ENCODE measurements at places on chromosomes 4 and X. TPM values are rescaled to one million over a fixed set of nuclear protein-coding genes. Genes with fewer than 3 reads are reported as not detected.

Gene CACNA1F
- not detected for total RNA-seq

Gene NHSL2
- 0.06 TPM for total RNA-seq

Gene ABLIM2
- total RNA-seq: 0.29 TPM

Gene S100P
- total RNA-seq: 0.21 TPM

Gene USP9X
- 43.5 TPM for total RNA-seq

- no peak for DNase-seq
Measured at GRCh38 chrX:122087341-122087740, 1039.9 kb downstream of the GLUD2 start.

DNA sequence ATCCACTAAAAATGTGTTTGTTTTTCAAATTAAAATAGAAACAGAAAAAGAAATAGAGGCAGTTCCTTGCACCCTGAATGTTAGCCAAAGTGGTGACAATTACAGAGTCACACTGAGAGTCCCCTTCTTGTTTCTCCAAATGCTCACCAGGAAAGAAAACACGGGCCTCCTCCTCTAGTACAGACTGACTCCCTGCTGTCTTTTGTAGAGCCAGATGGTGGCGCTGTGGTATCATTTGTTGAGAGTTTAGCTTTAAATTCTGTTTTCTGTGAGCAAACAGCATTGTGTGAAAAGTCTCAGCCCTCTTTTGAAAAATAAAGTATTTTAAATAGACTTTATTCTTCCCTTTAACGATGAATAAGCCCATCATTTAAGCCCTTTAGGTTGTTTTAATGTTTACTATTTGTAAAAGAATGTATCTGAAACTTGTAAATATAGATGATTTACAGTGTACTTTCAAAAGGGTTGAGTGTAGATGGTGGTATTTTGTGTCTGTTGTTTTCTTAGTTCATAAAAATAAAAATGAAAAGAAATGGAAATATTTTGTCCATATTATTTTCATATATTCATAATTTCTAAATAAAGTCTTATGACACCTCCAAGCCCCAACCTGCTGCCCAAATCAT is 36.9 kb upstream of the ATOH1 start:
- peak; percentile 52 for DNase-seq

DNA sequence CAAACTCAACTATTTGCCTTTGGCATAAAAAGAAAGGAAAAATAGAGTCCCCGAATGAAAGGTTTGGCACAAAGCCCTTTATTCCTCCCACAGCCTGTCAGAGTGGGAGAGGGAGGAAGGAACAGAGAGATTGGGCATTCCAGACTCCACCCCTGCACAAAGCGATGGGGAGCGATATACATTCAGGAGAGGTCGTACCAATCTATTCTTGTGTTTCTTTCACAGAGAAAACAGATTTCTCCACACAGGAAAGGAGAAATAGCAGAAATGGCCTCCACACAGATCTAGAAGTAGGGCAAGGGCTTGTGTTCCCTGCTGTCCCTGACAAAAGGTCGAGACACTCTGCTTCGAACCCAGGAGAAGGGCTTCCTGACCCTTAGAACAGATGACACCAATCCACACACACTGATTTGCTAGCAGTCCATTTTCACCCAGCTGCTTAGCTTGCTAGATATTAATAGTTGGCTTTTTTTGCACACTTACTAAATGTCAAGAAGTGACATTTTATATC is 197.4 kb downstream of the MAML3 start:
- no peak for DNase-seq

DNA sequence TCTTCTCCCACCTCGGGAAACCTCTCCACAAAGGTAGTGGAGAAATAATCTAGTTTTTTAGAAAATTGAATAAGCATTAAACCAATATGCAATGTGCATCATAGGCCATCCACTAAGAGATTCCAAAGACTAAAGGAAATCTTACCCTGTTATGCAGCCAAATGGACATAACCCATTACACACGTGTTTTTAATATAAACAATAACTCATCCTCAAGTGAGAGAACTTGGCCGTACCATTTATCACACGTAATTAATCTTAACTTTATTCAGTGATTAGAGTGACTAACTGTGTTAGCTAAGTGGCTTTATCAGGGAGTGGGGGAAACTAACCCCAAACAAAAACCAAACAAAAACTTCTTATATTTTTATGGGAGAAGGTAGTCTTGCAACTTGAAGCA is 57.8 kb downstream of the AFM start:
- no peak for DNase-seq

DNA sequence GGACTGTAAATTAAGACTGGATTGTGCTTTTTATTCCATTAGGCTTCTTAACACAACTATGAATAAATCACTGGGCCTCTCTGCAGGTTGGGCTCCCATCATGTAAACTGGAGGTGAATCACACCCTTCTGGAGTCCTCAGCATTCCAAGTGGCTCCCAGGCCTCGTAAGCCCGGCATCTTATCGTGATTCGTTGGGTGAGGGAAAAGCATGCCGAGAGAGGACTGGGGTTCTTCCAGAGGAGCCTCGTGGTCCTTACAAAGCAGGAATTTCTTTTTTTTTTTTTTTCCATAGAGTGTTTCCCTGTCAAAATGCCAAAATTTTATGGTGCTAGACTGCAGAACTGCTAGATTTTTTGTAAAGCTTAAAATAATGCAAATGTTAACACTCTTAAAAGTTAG is 20.0 kb downstream of the CLDN22 start:
- DNase-seq: no peak

DNA sequence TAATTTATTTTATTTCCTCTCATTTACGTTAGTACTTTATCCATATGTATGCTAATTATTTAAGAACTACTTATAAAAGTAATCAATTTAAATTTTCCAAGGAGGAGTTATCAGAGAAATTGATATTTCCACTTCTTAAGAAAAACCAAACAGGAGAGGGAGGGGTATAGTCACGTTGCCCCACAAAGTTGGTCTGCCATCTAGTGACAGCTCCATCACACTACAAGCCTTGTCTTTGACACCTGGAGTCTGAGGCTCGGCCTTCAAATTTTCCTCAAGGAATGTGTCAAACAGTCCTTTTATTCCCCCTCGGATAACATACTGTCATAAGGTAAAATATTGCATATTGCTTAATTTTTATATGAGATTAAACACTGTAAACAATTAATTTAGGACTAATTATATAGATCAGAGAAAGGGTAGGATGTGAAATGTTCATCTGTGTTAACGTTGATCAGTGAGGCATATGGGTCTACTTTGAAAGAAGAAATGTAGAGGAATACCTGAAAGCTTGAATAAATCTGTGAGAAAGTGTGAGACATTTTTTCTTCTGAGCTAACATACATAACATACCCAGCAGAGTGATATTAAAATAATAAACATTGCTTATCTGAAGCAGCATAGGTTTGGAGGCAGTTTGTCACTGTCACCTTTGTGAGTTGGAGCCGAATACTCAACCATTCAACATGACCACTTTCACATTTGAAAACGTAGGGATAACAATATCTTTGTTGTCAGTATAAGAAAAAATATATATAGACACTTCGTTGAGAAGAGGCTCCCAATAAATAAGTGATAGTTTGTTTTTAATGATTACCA is 114.4 kb downstream of the GLRA3 start:
- DNase-seq: peak; percentile 54

DNA sequence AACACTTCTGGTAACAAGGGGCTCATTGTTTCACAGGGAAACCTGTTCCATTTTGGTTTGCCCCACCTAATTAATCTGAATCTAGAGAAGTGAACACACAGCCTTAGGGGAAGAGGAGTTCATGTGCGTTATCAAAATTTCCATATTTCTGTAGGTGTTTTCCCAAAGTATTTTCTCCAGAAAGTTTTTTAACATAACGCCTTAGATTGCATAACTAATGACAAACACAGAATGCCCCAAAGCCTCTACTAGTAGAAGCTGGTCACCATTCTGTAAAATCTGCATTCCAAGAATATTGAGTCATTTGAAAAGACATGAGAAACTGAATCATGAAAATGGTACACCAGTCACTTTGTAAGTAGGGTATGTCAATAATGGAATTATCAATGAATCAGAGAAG is 41.1 kb downstream of the IL13RA2 start:
- no peak for DNase-seq

- no peak for DNase-seq
Measured at GRCh38 chrX:46856483-46856882, 19.6 kb downstream of the RP2 start.

- DNase-seq: no peak
Measured at GRCh38 chr4:37999000-37999716, 39.0 kb downstream of the PTTG2 start.

DNA sequence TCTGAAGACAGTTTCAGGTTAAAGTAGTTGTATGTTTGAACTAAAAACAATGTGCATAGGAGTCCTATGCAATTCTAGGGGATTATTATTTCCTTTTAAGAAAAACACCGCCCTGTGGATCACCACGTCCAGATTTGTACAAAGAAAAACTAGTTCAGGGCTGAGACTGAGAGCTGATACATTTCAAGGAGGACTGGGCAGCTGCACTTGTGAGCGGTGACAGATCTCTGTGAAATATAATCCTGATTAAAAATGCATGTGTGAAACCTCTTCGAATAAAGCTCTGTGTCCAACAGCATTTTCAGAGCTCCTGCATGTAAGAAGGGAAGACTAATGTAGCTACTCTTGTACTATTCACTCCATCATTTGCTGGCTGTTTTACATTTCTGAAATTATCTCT is 365.8 kb upstream of the PITX2 start:
- DNase-seq: no peak

- no peak for DNase-seq
Measured at GRCh38 chrX:25295466-25295865, 279.7 kb upstream of the ARX start.

- no peak for DNase-seq
Measured at GRCh38 chr4:139833151-139833910, 167.7 kb downstream of the MGST2 start.

DNA sequence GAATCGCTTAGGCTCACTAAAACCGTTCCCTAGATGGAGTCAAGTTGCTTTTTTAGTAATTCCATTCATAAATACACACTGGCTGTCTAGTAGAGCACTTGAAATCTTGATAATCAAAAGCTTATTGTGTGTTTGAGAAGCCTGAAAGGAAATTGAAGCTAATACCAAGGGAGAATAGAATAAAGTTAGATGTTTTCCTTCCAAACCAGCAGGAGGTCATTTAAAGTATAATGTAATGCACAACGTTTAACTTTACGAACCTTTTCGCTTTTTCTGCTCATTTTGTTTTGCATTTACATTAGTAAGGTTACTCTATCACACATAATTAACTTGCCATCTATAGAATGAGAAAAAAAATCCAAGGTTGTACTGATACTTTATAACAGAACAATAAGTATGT is 440.9 kb downstream of the NKX6-1 start:
- no peak for DNase-seq

DNA sequence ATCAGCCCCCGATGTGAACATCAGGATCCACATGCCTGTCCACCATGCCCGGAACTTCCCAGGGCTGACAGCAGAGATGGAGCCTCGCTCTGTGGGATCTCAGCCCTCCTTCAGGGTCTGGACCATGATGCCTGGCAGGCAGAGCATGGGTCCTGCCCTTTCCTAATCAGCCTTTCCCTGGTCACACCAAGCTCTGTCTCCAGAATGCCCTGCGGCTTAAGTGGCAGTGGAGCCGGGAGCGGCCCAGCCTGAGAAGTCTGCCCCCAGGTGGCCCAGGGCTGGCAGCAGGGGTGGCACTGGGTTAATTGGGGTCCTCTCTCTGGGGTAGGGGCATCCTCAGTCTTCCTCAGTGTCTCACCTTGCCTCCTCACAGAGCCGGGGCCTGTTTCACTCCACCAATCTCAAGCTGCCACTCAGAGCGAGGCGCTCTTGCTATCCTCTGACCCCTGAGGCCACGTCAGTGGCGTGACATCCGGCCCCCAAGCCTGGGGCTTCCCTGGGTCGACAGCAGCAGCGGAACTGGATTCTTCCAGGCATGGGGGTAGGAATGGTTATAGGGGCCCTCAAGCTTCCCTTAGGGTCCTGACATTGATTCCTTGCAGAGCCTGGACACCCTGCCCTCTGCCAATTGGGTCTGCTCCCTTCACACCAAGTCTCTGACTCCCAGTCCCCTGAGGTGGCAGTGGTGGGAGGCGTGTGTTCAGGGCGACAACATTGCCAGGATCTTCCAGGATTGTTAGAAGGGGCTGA is 20.8 kb upstream of the TMEM185A start:
- DNase-seq: no peak

- no peak for DNase-seq
Measured at GRCh38 chr4:41866799-41867677, 68.2 kb upstream of the TMEM33 start.

GRCh38 chr4:17587094-17587822 is 10.3 kb downstream of the LAP3 start:
- DNase-seq: no peak

Measured in H4 (cell line).